ENCODE measurements at places on chromosomes 1 and 21.

- no peak for DNase-seq
Measured at GRCh38 chr21:39022466-39022862, 160.8 kb downstream of the PSMG1 start.

DNA sequence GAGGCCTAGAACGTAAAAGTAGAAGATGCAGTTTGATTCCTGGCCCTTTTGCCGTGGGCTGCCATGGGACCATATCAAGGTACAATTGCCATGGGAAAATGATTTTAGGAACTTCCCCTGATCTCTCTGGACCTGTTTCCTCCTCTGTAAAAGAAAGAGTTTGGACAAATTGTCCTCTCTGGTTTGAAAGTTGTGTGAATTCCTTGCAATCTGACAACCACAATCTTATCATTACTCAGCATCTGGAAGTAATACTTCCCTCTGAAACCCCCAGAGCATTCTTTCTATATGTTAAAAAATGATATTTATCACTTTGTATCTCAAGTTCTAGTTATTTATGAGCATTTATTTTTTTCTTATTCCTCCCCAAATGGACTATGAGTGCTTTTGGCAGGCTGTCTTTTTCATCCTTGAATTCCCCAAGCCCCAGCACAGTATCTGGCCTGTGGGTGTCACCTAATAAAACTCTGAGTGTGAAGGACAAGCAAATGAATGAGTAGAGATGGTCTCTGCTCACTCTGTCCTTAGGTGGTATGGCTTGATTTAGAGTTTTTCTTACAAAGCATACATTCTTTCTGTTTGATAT is 181.1 kb downstream of the DYRK1A start:
- DNase-seq, result no peak

DNA sequence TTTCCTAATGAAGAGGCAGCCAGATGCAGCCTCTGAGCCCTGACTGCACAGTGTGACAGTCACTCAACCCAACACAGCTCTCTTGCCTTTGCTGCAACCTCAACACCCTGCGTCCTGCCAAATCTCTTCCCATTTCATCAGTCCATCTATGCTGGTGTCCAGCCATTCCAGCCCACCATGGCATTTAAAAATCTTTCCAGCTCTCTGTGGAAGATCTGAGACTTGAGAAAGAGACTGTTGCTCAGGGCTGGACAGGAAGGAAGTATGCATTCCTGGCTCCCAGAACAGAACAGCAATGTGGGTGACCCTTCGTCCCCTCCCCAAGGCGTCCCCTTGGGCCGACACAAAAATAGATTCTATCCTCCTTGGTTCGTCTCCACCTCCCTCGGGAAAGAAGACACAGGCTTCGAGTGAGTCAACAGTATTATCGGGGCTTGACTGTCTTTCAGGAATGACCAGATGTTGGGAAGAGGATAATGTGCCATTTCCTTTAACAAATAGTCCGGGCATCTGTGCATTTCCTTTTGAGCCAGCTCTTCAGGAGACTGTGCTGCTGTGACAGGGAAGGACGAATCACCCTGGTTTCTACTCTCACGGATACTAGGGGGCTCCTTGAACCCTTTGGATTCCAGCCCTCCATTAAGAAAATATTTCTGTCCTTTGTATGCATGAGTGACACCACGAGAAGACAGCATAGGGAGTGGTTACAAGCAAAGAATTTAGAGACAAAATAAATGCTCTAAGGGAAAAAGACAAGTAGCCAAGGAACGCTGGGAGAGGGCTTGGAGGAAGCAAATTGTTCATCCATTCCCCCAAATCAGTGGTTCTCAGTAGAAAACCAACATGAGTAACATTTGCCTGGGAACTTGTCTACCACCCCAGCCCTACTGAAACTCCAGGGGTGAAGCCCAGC is 111.4 kb upstream of the CDC42BPA start:
- DNase-seq, result no peak

GRCh38 chr1:43545339-43545694 is 14.6 kb downstream of the PTPRF start:
- no peak for DNase-seq

- DNase-seq, result no peak
Measured at GRCh38 chr1:90721210-90722194, 4.4 kb upstream of the BARHL2 start.

GRCh38 chr1:109501644-109502363 is 7.7 kb downstream of the AMIGO1 start:
- no peak for DNase-seq

- DNase-seq, result no peak
Measured at GRCh38 chr21:43355925-43356289, 71.0 kb downstream of the SIK1 start.

DNA sequence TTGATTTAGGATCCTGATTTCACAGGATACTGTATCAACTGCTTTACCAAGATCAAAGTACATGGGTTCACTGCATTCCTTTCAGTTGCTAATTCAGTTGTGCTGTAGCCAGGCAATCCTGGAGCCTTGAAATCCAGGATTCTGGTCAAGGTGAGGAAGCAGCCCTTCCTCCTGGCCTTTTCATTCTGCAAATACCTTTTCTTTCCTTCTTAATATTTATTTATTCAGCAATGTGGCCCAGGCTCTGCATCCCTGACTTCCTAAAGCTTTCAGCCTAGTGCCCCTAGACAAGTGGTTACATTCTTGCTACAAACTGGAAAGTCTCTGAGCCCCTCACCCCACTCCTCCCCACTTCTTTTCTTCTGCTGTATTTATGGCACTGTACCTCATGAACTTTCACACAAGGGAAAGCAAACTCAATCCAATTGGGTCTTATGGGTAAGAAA is 16.2 kb downstream of the LRRC8D start:
- DNase-seq, result no peak

DNA sequence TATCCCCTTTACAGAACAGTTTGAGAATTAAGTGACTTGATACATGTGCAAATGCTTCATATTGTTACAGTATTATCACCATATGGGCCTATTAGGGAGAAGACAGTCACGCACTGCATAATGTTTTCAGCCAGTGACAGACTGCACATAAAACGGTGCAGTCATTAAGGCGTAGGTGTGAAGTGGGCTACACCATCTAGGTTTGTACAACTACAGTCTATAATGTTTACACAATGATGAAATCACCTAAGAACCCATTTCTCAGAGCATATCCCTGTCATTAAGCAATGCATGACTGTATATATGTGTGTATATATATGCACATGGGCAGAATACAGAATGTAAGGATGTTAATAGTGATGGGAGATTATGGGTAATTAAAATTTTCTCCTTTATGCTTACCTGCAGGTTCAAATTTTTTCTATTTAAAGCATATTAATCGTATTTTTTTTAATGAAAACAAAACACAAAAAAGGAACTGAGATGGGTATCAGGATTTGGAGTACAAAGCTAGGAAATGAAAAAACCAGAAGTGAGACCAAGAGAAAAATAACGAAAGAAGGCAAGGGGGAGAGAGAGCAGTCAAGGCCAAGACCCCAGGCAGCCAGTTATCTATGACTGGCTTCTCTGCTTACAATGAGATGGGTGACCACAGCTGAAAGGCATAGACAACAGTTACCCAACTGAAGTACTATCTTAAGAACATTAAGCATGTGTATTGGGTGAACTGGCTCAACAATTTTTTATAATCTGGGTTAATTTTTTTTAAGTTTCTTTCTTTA is 122.9 kb upstream of the DAB1 start:
- no peak for DNase-seq

GRCh38 chr1:20477348-20478056 is 8.5 kb downstream of the CAMK2N1 start:
- DNase-seq, result no peak

- no peak for DNase-seq
Measured at GRCh38 chr1:18142471-18142870, 34.9 kb downstream of the IGSF21 start.

- DNase-seq, result no peak
Measured at GRCh38 chr1:65813956-65814355, 21.3 kb downstream of the PDE4B start.

DNA sequence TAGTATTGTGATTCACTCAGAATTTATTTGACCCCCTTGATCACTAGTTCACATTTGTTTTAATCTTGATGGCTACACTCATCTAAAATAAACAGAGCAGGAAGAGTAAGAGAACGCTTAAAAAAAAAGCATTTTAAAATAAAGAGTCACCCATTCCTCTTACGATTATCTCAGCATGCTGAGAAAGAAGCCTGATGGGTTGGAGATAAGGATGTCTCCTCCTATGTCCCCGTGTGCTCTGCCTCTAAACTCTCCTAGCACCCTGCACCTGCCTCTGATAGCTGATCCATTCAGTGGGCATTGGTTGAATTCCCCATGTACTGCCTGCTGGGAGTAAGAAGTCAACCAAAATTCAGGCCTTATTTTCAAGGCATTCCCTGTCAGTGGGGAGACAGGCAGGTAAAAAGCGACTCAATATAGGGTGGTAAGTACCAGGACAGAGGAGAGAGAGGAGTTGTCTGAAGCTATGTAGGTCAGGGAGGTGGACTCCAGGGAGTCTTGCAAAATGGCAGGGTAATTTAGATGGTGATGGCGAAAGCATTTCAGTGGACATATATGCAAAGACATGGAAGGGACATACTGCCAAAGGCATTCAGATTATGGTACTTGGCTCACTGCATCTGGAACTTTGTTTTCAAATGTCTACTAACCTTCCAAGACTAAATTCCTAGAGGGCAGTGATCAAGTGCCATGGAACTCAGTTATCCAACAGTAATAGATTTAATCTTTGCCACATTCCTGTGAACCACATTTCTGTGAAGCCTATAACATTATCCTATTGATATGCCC is 18.4 kb downstream of the ELAVL4 start:
- no peak for DNase-seq

- no peak for DNase-seq
Measured at GRCh38 chr1:155761736-155762405, 73.0 kb downstream of the DAP3 start.

GRCh38 chr1:151024540-151025146 is 11.7 kb upstream of the BNIPL start:
- peak; percentile 89 for DNase-seq

DNA sequence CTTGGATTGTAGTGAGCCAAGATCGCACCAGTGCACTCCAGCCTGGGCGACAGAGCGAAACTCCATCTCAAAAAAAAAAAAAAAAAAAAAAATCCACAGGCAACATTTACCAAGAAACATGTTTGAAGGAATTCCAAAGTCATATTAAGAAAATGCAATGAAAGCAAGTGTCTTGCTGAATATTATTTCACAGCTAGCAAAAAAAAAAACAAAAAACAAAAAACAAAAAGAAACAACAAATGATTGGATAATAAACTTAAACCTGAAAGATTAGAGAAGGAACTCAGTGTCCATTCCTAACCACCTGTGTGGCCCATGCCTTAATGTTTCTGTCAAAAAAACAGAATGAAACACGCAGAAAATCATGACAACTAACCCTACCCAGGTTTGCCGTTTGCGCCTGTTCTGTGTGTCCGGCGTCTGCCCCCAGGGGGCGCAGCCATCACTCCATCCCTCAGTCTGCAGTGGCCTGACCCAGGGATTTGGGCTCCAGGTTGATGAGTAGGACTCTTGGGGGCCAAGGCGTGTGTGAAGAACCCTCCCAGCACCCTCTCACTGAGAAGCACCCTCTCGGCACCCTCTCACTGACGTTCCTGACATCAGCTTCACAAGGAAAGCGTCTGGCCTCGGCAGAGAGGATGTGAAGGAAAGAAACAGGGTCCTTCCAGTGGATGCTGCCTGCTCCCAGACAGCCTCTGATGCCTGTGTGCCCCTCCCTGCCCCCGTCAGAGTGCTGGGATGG is 19.2 kb upstream of the PTTG1IP start:
- no peak for DNase-seq

DNA sequence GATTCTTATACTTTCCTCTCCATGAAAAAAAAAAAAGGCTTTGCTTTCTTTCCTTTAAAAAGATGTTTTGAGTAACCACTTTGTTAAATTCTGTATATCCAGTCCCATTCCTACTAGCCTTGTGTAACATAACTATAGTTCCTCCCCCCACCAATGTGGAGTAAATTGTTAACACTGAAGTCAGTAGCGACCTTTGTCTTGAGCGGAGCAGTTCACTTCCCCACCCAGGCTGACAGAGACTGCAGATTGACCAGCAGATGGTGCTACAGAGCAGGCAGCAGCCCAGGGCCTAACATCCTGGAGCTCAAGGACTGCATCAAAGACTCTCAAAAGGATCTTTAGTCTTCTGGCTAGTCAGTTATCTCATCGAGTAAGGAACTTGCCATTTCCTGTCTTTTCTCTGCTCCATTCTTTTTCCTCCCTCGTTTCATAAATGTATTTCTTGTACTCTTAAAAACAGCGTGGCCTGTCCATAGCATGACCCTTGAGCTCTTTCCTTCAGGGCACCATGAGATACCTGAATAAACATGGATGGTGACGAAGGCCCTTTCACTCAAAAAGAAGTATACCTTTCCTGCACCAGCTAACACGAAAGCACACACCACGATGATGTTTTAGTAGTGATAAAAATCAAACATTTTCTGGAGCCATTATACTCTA is 503.5 kb upstream of the PKN2 start:
- peak; percentile 36 for DNase-seq

GRCh38 chr1:185409345-185409744 is 92.3 kb upstream of the IVNS1ABP start:
- no peak for DNase-seq

- DNase-seq, result no peak
Measured at GRCh38 chr1:182059936-182060335, 1.6 kb downstream of the ZNF648 start.

DNA sequence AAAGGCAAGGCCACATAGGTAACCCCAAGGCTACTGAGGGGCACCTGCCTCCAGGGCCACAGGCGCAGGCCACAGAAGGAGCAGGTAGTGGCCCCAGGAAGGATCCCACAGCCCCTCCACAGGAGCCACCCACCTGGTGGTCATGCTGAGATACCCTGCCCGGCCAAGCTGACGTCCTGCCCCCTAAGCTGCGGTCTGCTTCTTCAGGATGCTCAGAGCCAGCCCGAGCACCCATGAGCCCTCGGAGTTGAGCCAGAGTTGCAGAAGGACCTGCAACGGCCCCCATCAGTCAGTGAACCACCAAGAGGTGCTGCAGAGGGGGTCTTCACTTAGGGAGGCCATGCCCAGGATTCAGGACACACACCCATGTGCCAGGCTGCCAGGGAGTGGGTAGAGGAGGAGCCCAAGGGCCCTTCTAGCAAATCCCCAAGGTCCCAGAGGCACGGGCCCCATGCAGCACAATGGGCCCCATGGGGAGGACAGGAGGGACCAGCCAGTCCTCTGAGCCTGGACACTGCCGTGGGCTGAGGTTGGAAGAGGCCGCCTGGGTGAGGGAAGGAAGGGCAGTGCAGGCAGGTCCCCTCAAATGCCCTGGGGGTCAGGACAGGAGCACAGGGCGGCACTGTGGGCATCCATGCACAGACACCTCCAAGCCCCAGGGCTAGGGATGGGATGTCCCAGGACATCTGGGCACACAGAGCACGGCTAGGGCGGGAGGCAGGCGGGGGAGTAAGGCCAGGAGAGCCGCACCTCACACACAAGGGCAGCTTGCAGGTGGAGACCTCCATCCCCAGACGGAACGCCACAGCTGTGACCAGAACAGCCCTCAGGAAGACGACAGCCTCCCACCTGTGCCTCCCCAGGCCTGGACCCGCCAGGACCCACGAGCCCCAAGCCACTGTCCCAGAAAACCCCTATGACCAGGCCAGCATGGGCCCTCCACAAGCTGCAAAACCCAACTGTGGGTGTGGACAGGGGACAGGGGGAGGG is 20.5 kb downstream of the WNT9A start:
- no peak for DNase-seq

Measured in tibial artery (tissue), 4 donors.